HT1080 (cell line): ENCODE measurements at places on chromosomes 1 and 21.
A peak's percentile ranks its signal among the peaks of the same experiment; 100 is the strongest.

DNA sequence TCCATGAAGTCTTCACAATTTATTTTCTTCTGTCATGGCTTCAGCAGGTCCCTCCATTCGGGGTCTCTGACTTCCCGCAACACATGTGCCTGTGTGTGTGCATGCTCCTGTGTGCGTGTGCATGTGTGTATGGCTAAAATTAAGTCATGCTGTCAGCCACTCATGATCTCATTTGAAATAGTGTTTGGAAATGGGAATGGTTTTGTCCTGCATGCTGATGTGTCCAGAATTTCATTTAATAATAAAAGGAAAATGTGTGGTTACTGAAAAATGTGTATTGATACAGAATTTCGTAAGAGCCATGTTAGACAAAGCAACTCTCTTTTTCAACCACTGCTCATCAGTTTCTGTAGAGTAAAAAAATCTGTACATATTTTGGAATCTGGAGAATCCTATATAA lies 123.8 kb upstream of the PRDX6 start:
- no peak for DNase-seq

- no peak for DNase-seq
These were observed 723.1 kb downstream of the MATN1 start for GRCh38 chr1:30000266-30000665.

DNA sequence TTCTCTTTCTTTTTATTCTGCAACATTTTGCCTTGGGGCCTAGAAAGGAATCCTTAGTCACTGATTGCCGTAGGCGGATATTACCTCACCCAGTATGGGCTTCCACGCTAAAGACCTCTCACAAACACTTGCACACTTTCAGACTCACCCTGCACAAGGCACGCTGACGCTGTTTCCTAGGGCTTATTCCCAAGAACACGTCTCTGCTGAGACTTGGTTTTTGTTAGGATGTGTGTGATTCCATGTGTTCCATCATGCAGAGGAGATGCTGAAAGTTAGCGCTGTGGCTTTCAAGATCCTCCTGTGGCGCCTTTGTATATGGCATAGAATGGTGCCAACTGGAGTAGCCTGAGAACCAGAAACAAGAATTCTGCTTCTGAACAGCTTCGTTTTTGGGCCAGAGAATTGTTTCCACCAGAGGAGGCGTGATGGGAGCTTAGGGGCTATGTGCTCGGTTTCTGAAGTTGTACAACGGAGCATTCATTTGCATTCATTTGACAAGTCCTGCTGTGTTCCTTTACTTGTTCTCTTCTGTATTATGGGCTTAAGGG lies 297.0 kb downstream of the DISC1 start:
- DNase-seq, result no peak

DNA sequence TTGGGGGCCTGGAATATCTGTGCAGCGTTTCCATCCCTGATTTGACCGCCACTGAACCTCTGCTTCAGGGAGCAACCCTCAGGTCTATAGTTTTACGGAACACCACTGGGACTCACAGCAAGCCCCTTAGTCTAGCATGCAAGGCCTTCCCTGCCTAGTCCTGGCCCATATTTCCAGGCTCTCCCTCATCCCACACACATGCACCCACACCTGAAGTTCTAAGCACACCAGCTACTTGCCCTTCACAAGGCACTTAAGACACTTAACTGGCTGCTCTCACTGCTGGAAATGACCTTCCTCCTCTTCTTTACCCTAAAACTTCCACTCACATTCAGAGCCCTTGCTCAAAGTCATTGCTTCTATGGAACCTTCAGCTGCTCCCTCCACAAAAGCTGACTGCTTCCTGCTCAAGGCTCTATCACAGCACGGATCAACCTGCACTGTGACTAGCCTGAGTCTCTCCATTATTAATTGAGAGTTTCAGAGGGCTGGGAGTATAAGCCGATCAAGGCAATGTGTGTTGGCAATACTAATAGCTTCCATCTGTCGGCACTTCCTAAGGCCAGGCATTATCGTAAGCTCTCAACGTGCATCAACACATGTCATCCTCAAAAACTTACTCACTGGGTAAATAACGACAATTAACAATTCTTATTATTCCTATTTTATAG lies 84.3 kb downstream of the RRAGC start:
- DNase-seq, result no peak

- no peak for DNase-seq
These were observed 10.4 kb downstream of the KDM4A start for GRCh38 chr1:43660355-43660754.

DNA sequence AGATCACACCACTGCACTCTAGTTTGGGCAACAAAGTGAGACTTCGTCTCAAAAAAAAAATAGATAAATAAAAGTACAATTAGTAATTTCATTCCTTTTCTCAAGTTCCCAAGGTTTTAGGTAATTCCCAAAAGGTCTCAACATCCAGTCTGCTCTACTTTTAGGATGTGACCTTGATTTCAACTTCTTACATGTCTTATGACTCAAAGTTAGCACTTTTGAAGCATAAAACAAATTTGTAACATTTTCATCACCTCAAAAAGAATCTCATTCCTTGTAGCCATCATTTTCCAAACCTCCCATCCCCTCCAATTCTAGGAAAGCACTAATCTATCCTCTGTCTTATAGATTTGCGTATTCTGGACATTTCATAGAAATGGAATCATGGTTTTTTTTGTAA lies 32.2 kb downstream of the SNX27 start:
- DNase-seq, result no peak

- DNase-seq, result no peak
These were observed 232.3 kb downstream of the HMCN1 start for GRCh38 chr1:185966471-185966870.

DNA sequence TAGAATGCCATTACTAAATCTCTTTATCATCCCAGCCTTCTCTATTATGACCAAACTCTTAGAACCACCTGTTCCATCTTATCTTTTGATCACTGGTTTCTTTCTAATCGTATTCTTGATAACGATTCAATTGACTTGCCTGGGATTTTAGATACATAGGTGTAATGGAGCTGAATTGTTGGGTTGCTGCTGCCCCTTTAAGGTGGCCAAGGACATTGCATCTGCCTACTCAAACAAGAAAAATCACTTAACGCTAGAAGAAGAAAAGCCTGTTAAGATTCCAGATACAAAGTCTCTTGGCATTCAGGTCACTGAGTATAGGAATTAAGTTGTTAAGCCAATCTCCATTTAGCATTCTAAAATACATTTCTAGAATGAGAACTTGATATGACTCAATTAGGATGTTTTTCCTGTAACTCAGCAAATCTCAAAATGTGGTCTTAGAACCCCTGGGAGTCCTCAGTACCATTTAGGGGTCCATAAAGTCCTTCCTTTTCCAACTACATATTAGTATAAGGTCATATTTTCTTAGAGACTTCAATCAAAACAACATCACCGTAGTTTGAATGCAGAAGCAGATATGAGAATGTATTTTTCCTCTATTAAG lies 12.4 kb downstream of the NEXN start:
- DNase-seq, result peak; percentile 64

- DNase-seq, result no peak
These were observed 56.2 kb downstream of the LGR6 start for GRCh38 chr1:202249846-202250245.

- no peak for DNase-seq
These were observed 28.4 kb downstream of the RASAL2 start for GRCh38 chr1:178122283-178122682.

- peak; percentile 90 for DNase-seq
These were observed 239.5 kb downstream of the TGFB2 start for GRCh38 chr1:218584418-218585155.

DNA sequence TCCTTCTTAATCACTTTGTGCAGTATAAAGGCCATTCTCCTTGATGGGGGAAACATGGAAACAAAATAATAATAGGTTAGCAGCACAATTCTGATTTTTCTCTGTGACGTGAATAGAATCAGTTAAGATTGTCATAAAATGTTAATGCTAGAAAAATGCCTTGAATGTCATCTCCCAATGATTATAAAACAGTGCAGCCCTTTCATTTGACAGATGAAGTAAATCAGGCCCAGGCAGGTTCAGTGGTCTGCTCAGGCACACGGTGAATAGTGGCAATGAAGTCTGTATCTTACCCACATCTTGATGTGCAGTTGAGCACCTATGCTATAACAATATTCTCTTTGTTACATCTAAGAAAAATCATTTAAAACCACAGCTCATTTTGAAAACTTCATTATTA lies 32.2 kb upstream of the ZNF281 start:
- no peak for DNase-seq

DNA sequence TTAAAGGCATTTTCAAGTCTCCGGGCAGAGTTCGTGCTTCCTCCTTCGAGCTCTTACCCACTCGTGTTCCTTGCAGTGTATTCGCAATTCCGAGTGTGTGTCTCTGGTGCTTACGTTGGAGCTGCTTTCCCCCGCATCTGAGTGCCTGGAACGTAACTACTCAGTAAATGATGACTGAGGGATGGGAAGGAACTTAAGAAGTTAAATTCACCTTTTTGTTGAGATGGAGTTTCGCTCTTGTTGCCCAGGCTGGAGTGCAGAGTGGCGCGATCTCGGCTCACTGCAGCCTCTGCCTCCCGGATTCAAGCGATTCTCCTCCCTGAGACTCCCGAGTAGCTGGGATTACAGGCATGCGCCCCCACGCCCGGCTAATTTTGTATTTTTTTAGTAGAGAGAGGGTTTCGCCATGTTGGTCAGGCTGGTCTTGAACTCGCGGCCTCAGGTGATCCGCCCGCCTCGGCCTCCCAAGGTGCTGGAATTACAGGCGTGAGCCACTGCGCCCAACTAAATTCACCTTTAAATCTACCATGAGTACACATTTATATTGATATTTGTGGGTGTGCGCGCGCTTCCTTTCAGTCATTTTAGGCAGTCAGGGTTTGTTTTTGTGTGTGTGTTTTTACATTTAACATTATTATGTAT lies 837 bp downstream of the NDUFS5 start:
- DNase-seq, result no peak

GRCh38 chr1:204599596-204599995 lies 83.4 kb downstream of the MDM4 start:
- no peak for DNase-seq

- no peak for DNase-seq
These were observed 8.1 kb upstream of the STMN1 start for GRCh38 chr1:25914074-25914995.

GRCh38 chr1:67294836-67295617 lies 12.6 kb upstream of the IL12RB2 start:
- no peak for DNase-seq

DNA sequence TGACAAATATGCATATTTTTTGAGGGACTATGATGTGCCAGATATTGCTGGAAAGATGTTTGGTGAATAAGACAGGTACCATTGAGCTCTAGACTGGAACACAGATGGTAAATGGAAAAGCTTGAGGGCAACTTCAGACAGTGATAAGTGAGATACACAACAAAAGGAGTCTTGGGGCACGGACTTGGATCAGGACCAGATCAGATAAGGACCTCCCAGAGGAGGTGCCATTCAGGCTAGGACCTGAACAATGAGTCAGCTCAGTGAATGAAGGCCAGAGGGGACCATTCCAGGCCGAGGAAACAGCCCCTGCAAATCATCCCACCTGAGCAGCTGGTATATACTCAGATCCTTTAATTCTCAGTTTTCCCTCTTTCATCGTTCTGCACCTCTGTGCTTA lies 1.8 kb upstream of the KCNJ15 start:
- peak; percentile 20 for DNase-seq

- DNase-seq, result no peak
These were observed 33.3 kb downstream of the SLC66A1 start for GRCh38 chr1:19345391-19345790.

DNA sequence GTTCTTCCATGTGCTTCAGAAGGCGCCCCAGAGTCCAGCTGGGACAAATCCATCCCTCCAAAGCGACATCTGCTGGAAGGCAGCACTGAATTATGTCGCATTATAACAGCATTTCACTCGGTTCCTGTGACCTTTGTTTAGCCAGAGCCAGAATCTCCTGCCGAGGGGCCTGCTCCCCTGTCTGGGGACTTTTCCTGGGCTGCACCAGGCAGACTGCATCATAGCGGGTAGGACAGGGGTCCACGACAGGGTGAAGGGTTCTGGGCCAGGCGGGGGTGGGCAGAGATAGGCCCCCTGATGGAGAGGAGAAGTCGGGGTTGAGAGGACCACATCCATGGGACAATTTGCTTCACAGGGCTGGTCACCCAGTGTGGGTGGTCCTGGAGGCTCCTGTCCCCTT lies 276.9 kb downstream of the MATN1 start:
- DNase-seq, result no peak

- DNase-seq, result no peak
These were observed 105.5 kb upstream of the RUNX3 start for GRCh38 chr1:25035523-25036116.

- DNase-seq, result no peak
These were observed 108.0 kb upstream of the TRABD2B start for GRCh38 chr1:48105165-48105564.

DNA sequence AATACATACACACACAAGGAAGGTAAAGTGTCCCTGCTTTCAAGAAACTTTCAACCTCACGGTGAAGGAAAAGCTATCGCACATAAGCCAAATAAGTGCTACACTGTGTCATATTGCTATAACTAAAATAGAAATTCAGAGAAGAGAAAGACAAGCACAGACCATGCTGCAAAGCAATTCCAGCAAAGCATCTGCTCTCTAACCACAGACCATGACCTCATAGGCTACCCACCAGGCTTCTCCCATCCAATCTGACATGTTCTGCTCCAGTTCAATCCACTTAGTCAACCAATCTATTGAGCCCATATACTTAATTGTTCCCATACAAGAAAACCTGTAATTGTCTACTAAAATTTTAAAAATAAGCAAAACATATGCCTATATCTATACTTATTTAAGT lies 211.3 kb downstream of the BARHL2 start:
- no peak for DNase-seq

DNA sequence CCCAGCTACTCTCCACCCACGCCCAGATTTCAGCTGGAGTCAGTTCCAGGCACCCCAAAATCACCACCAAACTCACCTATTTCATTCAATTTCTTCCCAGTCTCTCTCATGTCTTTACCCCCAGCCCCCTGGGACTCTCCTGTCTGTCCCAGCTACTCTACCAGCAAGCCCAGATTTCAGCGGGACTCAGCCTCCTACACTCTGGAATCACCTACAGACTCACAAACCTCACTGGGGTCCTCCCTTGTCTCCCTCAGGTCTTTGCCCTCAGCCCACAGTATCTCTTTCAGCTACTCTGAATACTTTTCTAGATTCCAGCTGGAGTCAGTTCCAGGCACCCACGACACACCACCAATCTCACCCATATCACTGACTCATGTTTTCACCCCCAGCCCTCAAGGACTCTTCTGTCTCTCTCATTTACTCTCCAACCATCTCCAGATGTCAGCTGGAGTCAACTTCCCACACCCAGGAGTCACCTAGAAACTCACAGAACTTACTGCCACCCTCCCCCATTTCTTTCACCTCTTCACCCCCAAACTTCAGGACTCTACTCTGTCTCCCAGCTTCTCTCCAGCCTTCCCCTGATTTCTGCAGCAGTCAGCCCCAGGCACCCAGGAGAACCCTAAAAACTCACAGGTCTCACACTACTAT lies 1529.3 kb upstream of the TPTE start:
- no peak for DNase-seq

- DNase-seq, result no peak
These were observed 119.5 kb downstream of the EPHB2 start for GRCh38 chr1:22830041-22830566.

GRCh38 chr1:207051191-207051943 lies at the start of gene YOD1:
YOD1 (minus strand) TSS chr1:207051208; CDS start chr1:207051030, 178 bp downstream.
- DNase-seq, result peak; percentile 75
